Upper lobe of left lung (tissue), 6 donors: ENCODE measurements at places on chromosomes 3 and 15. TPM values are rescaled to one million over a fixed set of nuclear protein-coding genes. Genes with fewer than 3 reads are reported as not detected.

GRCh38 chr3:23880703-23881339, 36.0 kb downstream of the NKIRAS1 start:
- no peaks in the 10 kb centered on the region for H3K27me3 ChIP-seq
- DNase-seq = no peak
- peaks cover 25% of the 10 kb centered on the region for H3K4me1 ChIP-seq
- H3K27ac ChIP-seq = no peak overlapping the region
- H3K36me3 ChIP-seq = no peaks in the 10 kb centered on the region

Gene CAMP
- not detected for total RNA-seq

GRCh38 chr3:103388214-103388613, 953.4 kb downstream of the ZPLD1 start:
- H3K4me3 ChIP-seq = no peak overlapping the region
- no peaks in the 10 kb centered on the region for H3K4me1 ChIP-seq
- no peak overlapping the region for H3K27ac ChIP-seq
- no peaks in the 10 kb centered on the region for H3K27me3 ChIP-seq
- H3K36me3 ChIP-seq = no peaks in the 10 kb centered on the region

DNA sequence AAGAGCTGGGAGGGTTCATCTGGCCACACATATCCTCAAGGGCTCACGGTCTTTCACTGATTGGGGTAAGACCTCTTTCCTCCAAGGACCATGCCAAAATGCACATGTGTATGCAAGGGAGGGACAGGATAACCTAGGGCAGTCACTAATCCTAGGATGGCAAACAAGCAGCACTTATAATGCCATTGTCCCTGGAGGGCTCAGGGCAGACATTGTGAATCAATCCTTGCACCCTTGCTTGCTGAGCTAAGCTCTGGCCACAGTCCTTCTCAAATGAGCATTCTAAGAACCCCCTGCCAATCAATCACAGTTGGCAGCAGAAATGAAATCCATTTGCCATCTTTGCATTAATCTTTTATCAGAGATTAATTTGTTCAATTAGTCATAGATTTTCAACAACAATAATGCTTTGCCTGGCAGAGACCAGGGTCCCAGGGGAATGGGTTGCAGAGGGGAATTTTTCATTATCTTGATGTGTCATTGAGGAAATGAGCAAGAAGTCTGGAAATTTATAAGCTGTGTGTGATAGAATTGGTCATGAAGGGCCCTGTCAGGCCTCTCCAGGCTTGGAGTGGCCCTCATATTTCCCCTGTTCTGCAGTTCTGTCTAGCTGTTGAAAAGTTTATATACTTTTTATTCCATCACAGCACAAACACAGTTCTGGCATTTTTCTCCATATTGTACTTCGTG, 57.2 kb upstream of the KY start:
- DNase-seq = no peak
- no peaks in the 10 kb centered on the region for H3K36me3 ChIP-seq
- no peaks in the 10 kb centered on the region for H3K27me3 ChIP-seq

Gene SLC2A2
- total RNA-seq = 0.06 TPM

Gene CEP19
- total RNA-seq = 9.0 TPM

DNA sequence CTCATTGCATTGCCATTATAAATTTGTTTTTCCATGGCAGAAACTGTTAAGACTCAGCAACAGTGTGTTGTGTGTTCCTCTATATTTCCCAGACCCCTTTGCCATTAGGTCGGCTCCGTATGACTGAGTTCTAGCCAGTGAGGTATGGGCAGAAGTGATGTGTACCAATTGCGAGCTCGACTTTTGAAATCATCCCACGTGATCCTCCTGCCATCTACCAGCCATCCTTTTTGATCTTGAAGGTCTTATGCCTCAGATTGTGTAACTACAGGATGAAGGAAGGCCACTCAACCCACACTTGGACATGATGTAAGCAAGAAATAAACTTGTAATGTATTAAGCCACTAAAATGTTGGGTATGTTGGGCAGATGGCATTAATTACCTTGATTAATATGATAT, 562.3 kb downstream of the PDCD6IP start:
- no peaks in the 10 kb centered on the region for H3K4me1 ChIP-seq
- H3K4me3 ChIP-seq = no peak overlapping the region
- H3K27me3 ChIP-seq = no peaks in the 10 kb centered on the region
- H3K27ac ChIP-seq = no peak overlapping the region
- no peak for DNase-seq
- no peaks in the 10 kb centered on the region for H3K36me3 ChIP-seq

DNA sequence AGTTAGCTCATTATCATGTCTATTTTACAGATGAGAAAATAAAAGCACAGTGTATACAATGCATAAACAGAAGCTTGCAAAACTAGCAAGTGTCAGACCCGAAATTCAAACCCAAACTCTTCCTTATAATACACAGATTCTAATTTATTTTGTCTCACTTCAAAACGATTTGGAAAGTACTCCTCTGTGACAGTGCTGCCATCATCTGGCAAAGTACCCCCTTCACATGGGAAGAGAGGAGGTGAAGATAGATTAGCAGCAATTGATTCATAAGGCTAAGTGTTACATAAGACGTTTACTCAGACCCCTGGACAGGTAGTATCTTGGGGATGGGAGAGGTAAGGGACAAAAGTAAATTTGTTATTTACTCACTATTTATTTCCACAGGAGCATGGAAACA, 744.0 kb upstream of the SGO1 start:
- no peak overlapping the region for H3K27ac ChIP-seq
- H3K27me3 ChIP-seq = no peaks in the 10 kb centered on the region
- H3K4me1 ChIP-seq = no peaks in the 10 kb centered on the region
- no peak overlapping the region for H3K4me3 ChIP-seq
- H3K36me3 ChIP-seq = no peaks in the 10 kb centered on the region
- DNase-seq = no peak
